Activated T-helper 1 cell treated with anti-CD3 and anti-CD28 coated beads, Interleukin-12 subunit alpha, Interleukin-12 subunit beta, Interleukin-2, Interleukin-4 antibody, amounts not matched to agents 30 ng/mL and 10 ng/mL and 1 ng/mL, durations not matched to agents 14 hours and 24 hours and 36 hours (primary cell): ENCODE measurements at places on chromosomes 4 and X.

DNA sequence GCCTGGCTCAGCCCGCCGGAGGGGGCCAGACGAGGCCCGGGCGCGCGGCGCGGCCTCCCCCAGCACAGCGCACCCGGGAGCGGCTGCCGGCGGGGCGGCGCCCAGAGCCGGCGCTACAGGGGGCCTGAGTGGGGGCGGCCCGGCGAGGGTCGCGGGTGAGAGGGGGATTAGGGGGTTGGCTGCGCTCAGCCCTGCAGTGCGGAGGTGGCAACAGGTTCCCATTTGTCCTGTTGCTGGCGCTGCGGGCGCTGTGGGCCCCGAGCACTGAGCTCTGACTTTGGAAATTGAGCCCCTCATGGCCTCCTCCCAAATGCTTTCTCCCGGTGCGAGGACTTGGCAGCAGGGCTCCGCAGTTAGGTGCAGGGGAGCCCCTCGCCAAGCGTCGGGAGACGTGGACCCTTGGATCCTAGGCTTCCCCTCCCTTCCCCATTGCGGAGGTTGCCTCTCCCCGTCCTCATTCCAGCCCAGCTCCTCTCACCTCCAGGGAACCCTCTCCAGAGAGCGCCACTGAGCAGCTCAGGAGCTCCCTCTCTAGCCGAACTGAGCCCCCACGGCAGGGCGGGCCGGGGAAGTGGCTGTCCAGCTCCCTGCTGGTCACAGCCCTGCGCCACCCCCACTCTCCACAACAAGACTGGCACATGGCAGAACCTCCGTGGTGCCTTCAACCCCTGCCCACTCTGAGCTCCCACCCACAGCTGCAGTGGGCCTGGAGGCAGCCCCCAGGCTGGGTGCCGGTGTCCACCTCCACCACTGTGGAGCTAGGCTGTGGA is 2.5 kb upstream of the DUSP9 start:
- no peak overlapping the region for H3K4me3 ChIP-seq
- no peaks in the 10 kb centered on the region for H3K36me3 ChIP-seq
- no peak overlapping the region for H3K27ac ChIP-seq
- peaks cover 5% of the 10 kb centered on the region for H3K4me1 ChIP-seq
- DNase-seq = no peak

GRCh38 chr4:79687006-79687405 is 279.0 kb upstream of the GK2 start:
- H3K36me3 ChIP-seq = no peaks in the 10 kb centered on the region
- DNase-seq = no peak
- no peaks in the 10 kb centered on the region for H3K4me1 ChIP-seq
- no peak overlapping the region for H3K27ac ChIP-seq
- H3K27me3 ChIP-seq = peaks cover 2% of the 10 kb centered on the region

- no peaks in the 10 kb centered on the region for H3K4me1 ChIP-seq
- no peak overlapping the region for H3K27ac ChIP-seq
- H3K36me3 ChIP-seq = peaks cover 1% of the 10 kb centered on the region
- peaks cover 9% of the 10 kb centered on the region for H3K27me3 ChIP-seq
- DNase-seq = no peak
These were observed 28.0 kb downstream of the SCD5 start for GRCh38 chr4:82770607-82771006.

- H3K27me3 ChIP-seq = no peaks in the 10 kb centered on the region
- no peaks in the 10 kb centered on the region for H3K4me1 ChIP-seq
- no peak overlapping the region for H3K27ac ChIP-seq
- H3K36me3 ChIP-seq = no peaks in the 10 kb centered on the region
These were observed 7.4 kb downstream of the ARSD start for GRCh38 chrX:2921750-2922149.

GRCh38 chr4:171553961-171554360 is 259.2 kb upstream of the GALNTL6 start:
- no peaks in the 10 kb centered on the region for H3K36me3 ChIP-seq
- DNase-seq = no peak
- no peak overlapping the region for H3K27ac ChIP-seq

DNA sequence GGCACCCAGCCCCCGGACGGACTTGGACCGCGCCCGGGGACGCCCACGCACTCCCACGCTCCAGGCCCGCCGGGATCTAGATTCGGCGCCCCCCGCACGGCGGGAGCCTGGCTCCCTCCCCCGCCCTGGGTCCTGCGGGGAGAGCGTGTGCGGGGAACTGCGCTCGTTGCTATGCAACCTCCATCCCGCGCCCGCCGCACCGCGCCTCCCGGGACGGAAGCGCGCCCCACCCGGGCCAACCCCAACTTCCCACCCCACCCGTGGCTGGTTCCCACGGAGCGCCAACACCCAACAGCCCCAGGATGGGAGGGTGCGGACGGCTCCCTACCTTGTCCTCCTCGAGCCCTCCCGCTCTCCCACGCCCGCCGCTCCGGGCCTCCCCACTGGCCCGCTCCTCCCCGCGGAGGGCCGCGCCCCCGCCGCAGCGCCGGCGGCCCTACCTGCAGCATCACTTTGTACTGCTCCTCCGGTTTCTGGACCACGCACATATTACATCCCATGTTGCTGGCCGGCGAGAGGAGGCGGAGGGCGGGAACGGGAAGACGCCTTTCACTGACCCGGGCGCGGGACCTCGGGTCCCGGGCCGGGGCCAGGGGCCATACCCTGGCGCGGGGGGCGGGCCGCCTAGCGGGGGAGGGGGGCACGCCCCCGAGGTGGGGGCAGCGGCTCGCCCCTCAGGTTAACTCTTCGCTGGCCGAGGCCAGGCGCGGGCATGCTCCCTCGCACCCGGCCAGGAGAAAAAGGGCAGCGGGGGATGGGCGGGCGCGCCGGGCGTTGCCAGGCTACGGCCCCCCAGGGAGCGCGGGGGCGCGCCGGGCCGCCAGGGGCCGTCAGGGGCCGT is at the start of gene PDZD4:
Gene PDZD4, minus strand, starts transcription at position 746 of the 841 bp plus-strand sequence. Its CDS starts 246 bp downstream, at position 500.
- peaks cover 31% of the 10 kb centered on the region for H3K27me3 ChIP-seq
- no peaks in the 10 kb centered on the region for H3K4me1 ChIP-seq
- H3K36me3 ChIP-seq = no peaks in the 10 kb centered on the region
- no peak within 1 kb of the TSS for H3K4me3 ChIP-seq
- H3K27ac ChIP-seq = no peak within 1 kb of the TSS

DNA sequence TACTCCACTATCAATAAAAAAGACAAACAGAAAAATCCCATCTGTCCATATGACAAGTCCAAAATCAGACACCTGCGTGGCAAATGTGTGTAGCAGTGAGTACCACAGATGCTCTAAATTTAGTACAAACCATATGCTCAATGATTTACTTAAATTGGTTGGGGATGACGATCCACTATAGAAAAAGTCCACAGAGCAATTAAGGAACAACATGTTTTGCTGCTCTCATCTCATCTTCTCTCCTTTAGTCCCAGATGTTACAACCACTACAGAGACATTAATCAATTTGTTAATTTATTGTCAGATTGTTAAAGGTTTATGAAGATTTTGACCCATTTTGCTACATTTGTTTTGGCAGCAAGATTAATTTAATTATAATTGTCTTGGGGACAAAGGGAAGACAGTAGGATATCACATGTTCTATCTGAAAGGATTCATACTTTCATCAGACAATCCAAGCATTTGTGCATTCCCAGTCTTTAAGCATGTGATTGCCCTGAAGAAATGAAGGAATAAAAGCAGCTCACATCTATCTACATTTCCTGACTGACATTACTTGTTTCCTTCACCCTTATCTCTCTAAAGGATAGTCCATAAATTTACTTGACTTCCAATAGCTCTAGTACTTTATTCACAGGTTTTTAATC is 2268.1 kb downstream of the PCDH7 start:
- H3K36me3 ChIP-seq = no peaks in the 10 kb centered on the region
- H3K27ac ChIP-seq = no peak overlapping the region
- DNase-seq = no peak
- no peaks in the 10 kb centered on the region for H3K4me1 ChIP-seq

- no peaks in the 10 kb centered on the region for H3K36me3 ChIP-seq
- no peaks in the 10 kb centered on the region for H3K4me1 ChIP-seq
- no peak for DNase-seq
- H3K4me3 ChIP-seq = no peak overlapping the region
- no peaks in the 10 kb centered on the region for H3K27me3 ChIP-seq
These were observed 18.9 kb upstream of the SPANXN3 start for GRCh38 chrX:143536176-143536575.

GRCh38 chr4:156201050-156201449 is 247.4 kb upstream of the CTSO start:
- no peak overlapping the region for H3K4me3 ChIP-seq
- DNase-seq = no peak
- H3K4me1 ChIP-seq = no peaks in the 10 kb centered on the region

DNA sequence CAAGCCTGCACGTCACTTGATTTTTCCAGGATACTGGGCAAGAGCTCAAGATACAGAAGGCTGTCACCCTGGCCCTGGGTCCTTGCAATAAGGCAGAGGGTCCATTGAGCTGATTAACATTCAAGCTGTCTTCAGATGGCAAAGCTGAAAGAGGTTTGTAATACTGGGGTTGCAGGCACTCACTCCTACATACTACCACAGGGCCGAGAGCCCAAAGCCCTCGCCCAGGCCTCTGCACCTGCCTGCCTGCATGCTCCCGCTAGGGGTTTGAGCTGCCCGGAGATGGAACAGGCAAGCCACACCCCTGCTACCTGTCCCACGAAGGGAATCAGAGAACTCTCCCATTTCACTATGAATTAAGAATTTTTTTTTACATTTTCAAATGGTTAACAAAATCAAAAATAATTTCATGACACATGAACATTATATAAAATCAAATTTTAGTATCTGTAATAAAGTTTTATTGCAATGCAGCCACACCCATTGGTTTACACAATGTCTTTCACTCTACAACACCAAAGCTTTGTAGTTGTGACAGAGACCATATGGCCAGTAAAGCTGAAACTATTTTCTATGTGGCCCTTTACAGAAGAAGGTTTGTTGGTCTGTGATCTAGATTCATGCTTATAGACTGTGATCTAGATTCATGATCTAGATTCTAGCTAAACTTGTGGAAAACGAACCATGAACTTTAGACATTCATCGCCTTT is 530.4 kb upstream of the IGFBP7 start:
- no peaks in the 10 kb centered on the region for H3K4me1 ChIP-seq
- H3K4me3 ChIP-seq = no peak overlapping the region
- no peak overlapping the region for H3K27ac ChIP-seq
- no peaks in the 10 kb centered on the region for H3K36me3 ChIP-seq
- DNase-seq = no peak

GRCh38 chr4:8171984-8172924 is 13.6 kb upstream of the ABLIM2 start:
- H3K4me1 ChIP-seq = no peaks in the 10 kb centered on the region
- H3K4me3 ChIP-seq = no peak overlapping the region
- H3K27ac ChIP-seq = no peak overlapping the region
- H3K36me3 ChIP-seq = no peaks in the 10 kb centered on the region

GRCh38 chrX:38268011-38268410 is 47.3 kb upstream of the SRPX start:
- H3K27ac ChIP-seq = no peak overlapping the region
- no peak for DNase-seq
- no peaks in the 10 kb centered on the region for H3K27me3 ChIP-seq

DNA sequence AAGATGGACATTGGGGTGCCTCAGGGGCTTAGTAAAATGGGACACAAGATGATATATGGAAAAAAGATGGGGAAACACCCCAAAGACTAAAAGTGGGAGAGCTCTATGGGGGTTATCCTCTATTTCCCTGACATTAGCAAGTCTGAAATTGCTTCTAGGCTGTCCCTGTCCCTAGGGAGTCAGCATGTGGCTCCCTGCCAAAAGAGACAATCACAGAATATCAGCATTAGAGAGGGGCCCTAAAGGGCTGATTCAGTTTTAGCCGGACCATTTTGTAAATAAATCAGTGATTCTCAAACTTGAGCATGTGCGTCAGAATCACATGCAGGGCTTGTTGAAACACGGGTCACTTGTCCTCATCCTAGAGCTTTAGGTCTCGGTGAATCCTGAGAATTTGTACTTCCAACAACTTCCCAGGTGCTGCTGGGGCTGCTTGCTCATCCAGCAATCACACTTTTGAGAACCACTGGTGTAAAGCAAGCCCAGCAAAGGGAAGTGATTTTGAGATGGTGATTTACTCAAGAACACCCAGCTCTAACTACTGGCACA is 165.3 kb upstream of the DGKK start:
- H3K27ac ChIP-seq = no peak overlapping the region
- no peak for DNase-seq
- no peaks in the 10 kb centered on the region for H3K27me3 ChIP-seq
- no peaks in the 10 kb centered on the region for H3K4me1 ChIP-seq

DNA sequence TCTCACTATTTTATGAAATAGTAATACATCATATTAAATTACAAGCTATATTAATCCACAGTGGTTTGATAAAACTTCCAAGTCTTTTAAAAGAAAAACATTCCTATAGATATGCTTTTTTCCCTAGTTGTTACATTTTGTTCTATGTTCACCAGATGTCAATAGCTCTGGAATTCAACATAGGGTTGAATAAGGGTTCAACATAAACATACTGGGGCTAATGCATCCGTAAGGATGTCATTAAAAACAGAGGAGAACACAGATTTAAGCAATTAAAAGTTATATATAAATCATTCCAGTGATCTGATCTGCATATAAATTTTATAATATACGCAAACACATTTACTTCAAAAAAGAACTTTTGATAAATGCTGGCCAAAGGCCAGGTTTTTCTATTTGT is 32.5 kb downstream of the SULT1B1 start:
- H3K36me3 ChIP-seq = no peaks in the 10 kb centered on the region
- no peak overlapping the region for H3K27ac ChIP-seq
- no peaks in the 10 kb centered on the region for H3K27me3 ChIP-seq
- no peak overlapping the region for H3K4me3 ChIP-seq

GRCh38 chrX:96721354-96721753 is 36.7 kb downstream of the DIAPH2 start:
- no peak overlapping the region for H3K27ac ChIP-seq
- peaks cover 2% of the 10 kb centered on the region for H3K36me3 ChIP-seq
- no peak for DNase-seq
- H3K4me3 ChIP-seq = no peak overlapping the region
- H3K4me1 ChIP-seq = no peaks in the 10 kb centered on the region

DNA sequence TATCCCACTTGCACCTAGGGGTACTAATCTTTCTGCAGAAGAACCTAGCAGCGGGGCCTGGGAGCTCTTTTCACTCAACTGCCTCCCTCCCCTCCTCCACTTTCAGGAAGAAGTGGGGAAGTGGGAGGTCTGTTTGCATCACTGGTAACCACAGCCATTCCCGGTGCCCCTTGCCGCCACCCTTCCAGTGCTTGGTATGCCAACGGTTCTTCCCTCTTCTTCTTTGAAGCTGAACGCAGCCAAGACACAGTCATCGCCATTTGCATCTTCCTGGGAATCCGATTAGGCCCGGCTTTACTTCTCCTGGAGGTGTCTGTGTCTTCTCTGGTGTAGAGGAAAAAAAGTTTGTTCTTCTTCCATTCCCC is 47.2 kb upstream of the RBPJ start:
- DNase-seq = no peak
- H3K27ac ChIP-seq = peak overlapping the region; percentile 36
- H3K27me3 ChIP-seq = no peaks in the 10 kb centered on the region
- H3K36me3 ChIP-seq = no peaks in the 10 kb centered on the region
- peak overlapping the region; percentile 12 for H3K4me3 ChIP-seq
- H3K4me1 ChIP-seq = peaks cover 36% of the 10 kb centered on the region

- H3K4me3 ChIP-seq = no peak overlapping the region
- H3K4me1 ChIP-seq = no peaks in the 10 kb centered on the region
- H3K27ac ChIP-seq = no peak overlapping the region
- H3K36me3 ChIP-seq = no peaks in the 10 kb centered on the region
- peaks cover 14% of the 10 kb centered on the region for H3K27me3 ChIP-seq
These were observed 19.8 kb upstream of the SHISA3 start for GRCh38 chr4:42377497-42377896.

GRCh38 chr4:31088600-31089230 is 368.5 kb downstream of the PCDH7 start:
- H3K4me3 ChIP-seq = no peak overlapping the region
- no peaks in the 10 kb centered on the region for H3K36me3 ChIP-seq
- H3K4me1 ChIP-seq = no peaks in the 10 kb centered on the region
- no peak for DNase-seq
- no peaks in the 10 kb centered on the region for H3K27me3 ChIP-seq
